MCF 10A (cell line): ENCODE measurements at places on chromosomes 2 and 18.

DNA sequence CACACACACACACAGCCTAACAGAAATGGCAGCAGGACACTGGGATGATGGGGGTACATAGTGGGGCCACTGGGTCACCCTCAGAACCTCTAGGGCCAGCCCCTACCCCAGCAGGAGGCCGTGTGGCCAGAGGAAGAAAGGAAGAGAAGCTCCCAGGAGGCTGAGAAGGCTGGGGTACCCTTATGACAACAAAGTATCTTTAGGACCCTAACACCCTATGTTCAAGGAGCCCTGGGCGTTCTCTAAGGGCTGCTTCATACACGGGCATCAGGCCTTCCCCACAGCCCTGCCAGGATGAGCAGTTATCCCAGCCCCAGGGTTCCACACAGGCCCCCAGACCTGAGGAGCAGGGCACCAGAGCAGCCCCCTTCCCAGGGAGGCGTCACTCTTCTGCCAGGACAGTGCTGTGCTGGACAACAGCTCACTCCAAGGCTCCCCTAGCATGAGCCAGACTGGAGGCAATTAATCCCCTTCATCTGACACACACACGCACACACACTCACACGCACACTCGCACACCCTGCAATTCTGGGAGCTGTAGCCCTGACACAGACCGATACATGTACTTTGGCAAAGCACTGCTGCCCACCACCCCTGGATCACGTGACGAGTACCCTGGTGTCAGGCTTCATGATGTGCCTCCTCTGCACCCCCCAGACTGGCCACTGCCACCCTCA is 163.6 kb downstream of the TNS1 start:
- no peak for DNase-seq

- DNase-seq, result no peak
Observed at GRCh38 chr18:3468066-3468705, 18.2 kb downstream of the TGIF1 start.

DNA sequence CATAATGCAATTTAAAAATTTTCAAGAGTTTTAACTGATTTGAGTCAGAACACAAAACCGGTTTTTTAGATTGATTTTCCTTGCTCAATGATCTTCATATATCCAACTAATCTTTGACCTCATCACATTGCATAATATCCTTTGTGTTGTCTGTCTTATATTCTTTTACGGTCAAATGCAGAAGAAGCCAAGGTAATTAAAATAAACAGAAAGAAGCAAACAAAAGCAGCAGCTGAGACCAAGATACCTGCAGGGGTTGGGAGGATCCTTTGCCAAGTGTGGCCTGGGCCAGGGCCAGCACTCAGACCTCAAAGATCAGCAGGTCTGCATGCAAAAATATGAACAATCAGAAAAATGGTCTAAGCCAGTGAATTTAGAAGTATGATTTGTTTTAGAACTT is 428.9 kb upstream of the NETO1 start:
- DNase-seq, result peak; percentile 64

GRCh38 chr18:3595369-3596273 is 145.6 kb downstream of the TGIF1 start:
- DNase-seq, result peak; percentile 84

GRCh38 chr2:187982668-187983067 is 309.0 kb upstream of the GULP1 start:
- peak; percentile 33 for DNase-seq

- DNase-seq, result no peak
Observed at GRCh38 chr2:1799174-1799573, 54.9 kb upstream of the PXDN start.

GRCh38 chr2:233689501-233689900 is 3.2 kb upstream of the UGT1A6 start:
- no peak for DNase-seq

- DNase-seq, result peak; percentile 43
Observed at GRCh38 chr2:45578056-45578843, 32.8 kb downstream of the SRBD1 start.

- DNase-seq, result peak; percentile 41
Observed at GRCh38 chr2:218128781-218129457, 3.1 kb downstream of the CXCR2 start.

GRCh38 chr18:75391279-75392225 is 36.0 kb downstream of the SMIM21 start:
- DNase-seq, result no peak

GRCh38 chr2:60958361-60958760 is 59.2 kb upstream of the PEX13 start:
- DNase-seq, result peak; percentile 26

DNA sequence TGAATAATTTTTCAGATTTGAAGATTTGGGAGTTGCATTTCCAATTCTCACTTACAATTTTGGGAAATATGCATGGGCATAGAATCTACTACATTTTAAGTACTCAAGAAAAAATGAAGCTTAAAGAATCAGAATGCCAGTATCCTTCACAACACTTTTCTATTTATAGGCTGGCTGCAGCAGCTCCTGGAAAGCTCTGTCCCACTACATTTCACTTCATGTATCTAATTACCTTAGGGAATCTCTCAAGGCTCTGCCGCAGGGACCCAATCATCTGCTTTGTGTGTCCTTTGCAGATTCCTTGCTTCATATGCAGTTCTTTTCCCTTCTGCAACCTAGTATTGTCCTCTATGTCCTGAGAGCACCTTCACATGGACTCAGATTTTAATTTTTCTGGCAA is 102.9 kb downstream of the NUP35 start:
- DNase-seq, result no peak

GRCh38 chr2:152701198-152701597 is 16.1 kb downstream of the PRPF40A start:
- DNase-seq, result no peak

DNA sequence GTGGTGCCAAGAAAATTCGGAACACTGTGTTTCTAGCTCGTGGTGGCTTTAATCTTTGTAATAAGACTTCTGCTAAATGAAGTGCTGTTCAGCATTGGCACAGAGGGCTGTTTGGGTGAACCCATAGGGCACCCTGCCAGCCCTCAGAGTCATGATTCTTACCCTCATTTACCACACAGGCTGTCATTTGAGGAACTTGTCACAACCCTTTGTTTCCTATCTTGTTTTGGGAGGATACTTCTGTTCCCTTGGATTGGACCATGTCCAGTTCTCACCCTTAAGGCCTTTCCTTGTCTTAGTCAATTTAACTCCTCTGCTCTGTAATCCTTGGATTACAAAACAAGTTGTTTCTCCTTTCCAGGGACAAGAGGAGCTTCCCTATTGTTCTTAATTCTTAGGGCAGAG is 225.7 kb downstream of the MTX2 start:
- DNase-seq, result peak; percentile 87

DNA sequence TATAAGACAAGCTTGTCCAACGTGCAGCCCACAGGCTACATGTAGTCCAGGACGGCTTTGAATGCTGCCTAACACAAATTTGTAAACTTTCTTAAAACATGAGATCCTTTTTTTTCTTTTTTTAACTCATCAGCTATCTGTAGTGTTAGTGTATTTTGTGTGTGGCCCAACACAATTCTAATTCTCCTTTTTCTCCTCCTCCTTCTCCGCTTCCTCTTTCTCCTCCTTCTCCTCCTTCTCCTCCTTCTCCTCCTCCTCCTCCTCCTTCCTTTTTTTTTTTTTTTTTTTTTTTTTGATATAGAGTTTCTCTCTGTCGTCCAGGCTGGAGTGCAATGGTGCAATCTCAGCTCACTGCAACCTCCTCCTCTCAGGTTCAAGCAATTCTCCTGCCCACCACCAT is 39.3 kb upstream of the GTF2A1L start:
- DNase-seq, result no peak

DNA sequence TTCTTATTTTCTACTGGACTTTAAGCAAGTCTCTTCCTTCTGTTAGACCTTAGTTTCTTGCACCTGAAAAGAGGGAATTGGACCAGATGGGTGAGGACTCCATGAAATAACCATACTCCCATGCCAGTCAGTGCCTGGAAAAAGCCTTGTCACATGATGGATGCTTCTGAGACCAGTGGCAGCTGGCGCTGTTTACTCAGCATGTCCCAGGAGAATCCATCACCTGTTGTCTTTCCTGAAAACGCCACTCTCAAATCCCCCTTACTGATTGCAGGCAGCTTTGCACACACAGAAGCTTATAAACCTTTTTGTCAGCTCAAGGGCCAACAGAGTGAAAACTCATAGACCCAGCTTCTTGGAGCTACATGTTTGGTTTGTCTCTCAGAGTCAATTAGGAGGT is 117.6 kb downstream of the POLE4 start:
- no peak for DNase-seq

DNA sequence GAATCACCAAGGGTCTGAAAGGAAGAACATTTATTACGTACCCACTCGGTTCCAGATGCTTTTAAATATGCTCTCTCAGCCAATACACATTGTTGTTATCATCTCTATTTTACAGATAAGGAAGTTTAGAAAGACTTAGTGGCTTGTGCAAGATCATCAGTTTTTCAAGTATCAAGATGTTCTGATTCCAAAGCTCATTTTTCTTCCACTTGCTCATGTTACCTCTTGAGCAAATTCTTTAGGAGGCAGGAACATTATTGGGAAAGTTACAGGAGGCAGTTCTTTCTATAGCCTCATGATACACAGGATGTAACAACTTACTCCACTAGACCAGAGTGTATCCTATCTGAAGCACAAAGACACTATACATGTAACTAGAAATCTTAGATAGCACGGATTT is 65.0 kb upstream of the MMADHC start:
- DNase-seq, result no peak

GRCh38 chr18:21363348-21363747 is 121.3 kb downstream of the GREB1L start:
- no peak for DNase-seq

GRCh38 chr2:217431577-217432269 is 571.1 kb downstream of the TNS1 start:
- DNase-seq, result no peak

- DNase-seq, result peak; percentile 88
Observed at GRCh38 chr2:25664183-25664964, 9.0 kb downstream of the DTNB start.

- no peak for DNase-seq
Observed at GRCh38 chr2:101133492-101134100, 17.6 kb downstream of the TBC1D8 start.

GRCh38 chr2:158047156-158047611 is 54.5 kb upstream of the UPP2 start:
- no peak for DNase-seq

DNA sequence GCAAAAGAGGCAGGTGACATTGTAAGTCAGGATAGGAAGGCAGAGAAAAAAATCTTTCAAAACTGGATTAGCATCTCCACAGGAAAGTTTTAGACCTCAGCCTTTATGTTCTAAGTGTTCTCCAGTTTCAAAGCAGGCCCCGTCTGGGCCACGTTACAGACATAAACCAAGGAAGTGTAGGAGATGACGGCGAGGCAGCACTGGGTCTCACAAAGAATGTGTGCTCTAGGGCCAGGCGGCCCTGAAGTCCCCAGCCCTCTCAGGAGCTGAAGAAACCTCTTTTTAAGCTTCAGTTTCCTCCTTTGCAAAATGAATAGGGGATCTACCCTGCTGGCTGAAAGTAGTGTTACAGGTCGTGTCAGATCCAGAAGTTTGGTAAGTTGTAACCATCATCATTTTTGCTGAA is 81.7 kb downstream of the SPRED2 start:
- DNase-seq, result no peak

DNA sequence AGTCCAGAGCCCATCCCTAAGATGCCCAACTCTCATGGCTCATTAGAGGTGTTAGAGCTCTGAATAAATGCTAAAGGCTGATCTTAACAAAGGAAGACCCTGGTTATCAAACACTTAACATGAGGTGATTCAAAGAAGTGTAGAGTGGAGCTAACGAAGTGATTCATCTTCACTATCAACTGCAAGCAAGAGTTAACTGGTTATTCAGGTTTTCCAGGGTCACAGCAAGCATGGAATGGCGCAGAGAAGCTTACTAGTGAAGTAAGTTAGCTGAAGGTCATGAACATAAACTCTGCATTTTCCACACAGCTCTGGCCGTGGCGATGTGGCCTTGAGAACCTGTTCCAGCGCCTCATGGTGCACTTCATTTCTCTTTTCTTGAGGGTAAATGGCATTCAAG is 17.0 kb downstream of the RND3 start:
- no peak for DNase-seq

GRCh38 chr18:62881509-62882016 is 166.2 kb downstream of the PHLPP1 start:
- peak; percentile 94 for DNase-seq

- DNase-seq, result no peak
Observed at GRCh38 chr18:32442575-32442974, 28.1 kb downstream of the GAREM1 start.

- no peak for DNase-seq
Observed at GRCh38 chr2:219576505-219577388, 4.6 kb downstream of the INHA start.

DNA sequence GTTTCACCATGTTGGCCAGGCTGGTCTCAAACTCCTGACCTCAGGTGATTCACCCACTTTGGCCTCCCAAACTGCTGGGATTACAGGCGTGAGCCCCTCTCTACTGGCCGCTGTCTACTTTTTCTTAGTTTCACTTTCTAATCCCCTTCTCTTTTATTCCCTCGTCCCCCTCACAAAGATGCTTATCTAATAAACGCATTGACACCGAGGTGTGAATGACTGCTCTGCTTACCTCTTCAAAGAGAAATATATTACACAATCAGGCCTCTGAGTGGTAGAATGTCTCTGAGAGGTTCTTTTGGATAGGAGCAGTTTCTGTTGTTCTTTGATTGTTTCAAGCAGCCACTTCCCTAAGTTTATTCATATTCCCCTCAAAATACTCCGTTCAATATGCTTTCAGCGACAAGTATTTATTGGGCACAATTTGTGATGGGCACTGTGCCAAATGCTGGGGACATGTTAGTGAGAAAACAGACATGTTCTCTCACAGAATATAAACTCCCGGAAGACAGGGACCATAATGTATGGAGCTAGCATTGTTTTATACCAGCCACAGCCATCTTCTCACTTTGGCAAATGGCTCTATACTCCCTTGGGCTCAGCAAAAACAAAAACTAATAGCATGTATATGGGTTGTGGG is 34.7 kb upstream of the RAPH1 start:
- DNase-seq, result no peak

DNA sequence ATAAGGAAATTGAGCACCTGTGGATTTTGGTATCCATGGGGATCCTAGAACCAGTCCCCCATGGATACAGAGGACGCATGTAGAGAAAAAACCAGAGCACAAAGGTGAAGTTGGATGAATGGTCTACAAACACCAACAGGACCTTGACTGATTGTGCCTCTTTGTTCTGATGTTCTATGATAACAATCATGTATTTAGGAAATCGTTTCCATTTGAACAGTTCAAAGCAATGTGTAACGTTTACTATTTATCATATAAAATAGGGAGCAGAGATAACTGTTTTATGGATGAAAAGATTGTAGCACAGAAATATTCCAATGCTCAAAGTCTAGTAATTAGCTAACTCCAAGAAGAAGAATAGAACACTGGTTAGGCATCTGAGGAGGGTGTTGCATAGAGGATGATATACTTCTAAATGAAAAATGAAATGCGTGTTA is 116.3 kb upstream of the FN1 start:
- DNase-seq, result no peak

DNA sequence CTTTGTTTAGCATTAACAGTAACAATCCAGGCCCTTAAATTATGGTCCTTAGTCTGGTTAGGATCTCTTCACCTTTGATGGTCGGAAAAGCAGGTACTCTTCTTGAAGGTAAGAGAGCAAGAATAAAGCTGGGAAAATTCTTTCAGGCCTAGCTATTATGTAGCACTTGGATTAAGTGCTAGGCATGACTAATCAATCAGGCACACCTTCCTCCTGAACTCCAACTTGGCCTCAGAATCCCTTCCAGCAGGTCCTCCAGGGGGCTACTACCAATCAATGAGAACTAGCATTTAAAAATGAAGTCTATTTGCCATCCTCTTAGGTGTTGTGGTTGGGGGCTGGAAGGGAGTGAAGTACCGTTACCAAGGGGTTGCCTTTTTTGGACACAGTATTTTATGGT is 3.7 kb downstream of the SMYD1 start:
- no peak for DNase-seq
